ENCODE measurements at places on chromosomes 13 and 19.

DNA sequence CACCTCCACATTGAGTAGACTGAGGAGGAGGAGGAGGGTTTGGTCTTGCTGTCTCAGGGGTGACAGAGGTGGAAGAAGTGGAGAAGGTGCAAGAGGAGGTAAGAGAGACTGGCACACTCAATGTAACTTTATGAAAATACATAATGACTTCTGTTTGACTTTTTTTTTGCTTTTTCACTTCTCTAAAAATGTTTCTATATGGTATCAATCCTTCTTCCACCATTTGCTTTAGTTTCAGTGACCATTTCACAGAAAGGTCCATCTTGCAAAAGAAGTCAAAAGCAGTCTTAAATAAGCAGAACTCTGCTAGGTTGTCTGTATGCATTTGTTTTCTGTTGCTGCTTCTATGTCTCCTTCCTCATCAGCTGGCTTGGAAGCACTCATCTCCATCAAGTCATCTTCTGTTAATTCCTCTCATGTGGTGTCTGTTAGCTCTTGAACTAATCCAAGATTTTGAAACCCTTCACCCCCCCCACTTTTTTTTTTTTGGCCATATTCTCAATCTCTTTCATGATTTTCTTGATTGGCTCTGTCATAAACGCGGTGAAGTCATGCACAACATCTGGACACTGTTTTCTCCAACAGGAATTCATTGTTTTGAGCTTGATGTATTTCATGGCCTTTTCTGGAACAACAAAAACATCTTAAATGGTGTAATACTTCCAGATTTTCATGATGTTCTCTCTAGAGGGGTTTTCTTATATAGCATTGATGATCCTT is 80.8 kb downstream of the KL start:
- no peak for DNase-seq

DNA sequence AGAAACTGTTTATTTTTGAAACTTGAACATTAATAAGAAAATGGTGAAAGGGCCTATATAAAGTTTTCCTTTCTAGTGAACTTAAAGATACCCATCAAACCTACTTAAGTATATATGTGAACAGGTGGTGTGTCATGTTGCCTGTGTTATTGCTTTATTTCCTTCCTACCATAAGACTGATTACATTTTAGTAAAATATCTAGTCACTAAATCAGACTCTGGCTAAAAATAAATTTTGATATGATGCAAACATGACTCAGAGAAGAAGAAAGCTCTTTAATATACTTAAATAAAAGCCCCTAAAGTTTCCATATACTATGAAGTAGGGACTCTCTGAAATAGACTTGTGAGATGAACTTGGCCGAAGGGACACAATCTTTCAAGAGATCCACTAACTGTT is 35.1 kb upstream of the FBXL3 start:
- DNase-seq = no peak

- no peak for DNase-seq
Observed at GRCh38 chr19:7507884-7508283, 8.0 kb upstream of the ZNF358 start.

- DNase-seq = no peak
Observed at GRCh38 chr13:45691667-45692066, 10.5 kb upstream of the CBY2 start.

DNA sequence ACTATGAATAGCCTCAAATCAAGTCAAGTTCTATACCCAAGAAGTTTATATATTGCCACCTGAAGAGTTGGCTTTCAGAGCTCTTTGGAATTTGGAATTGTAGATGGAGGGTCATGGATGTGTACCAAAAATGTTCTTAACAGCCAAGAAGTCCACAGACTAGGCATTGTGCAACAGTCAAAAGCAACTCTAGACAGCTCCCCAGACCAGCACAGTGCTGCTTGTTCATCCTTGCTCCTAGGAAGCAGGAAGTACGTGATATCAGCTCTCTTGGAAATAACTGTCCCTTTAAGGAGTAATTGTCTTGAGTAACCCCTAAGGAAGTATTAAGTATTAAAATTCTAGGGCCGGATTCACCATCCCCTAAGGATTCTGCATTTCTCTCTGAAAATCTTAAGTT is 30.7 kb upstream of the IL17D start:
- no peak for DNase-seq

DNA sequence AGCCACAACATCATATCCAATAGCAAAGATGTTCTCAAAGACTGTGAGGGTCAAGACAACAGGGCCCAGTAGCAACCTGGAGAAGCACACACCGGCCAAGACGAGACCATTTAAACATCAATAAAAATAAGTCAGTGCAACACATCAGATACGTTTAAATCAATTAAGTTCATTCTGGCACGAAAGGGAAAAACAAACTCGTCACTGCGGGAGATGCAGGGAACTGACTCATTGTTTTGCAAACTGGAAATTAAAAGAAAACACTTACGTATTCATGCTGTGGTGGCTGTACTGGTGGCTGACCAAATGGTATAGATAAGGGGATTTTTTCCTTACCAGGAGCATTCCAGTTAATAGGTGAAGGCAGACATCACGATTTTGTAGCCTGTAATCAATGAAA is 26.3 kb upstream of the SLC15A1 start:
- DNase-seq = no peak

DNA sequence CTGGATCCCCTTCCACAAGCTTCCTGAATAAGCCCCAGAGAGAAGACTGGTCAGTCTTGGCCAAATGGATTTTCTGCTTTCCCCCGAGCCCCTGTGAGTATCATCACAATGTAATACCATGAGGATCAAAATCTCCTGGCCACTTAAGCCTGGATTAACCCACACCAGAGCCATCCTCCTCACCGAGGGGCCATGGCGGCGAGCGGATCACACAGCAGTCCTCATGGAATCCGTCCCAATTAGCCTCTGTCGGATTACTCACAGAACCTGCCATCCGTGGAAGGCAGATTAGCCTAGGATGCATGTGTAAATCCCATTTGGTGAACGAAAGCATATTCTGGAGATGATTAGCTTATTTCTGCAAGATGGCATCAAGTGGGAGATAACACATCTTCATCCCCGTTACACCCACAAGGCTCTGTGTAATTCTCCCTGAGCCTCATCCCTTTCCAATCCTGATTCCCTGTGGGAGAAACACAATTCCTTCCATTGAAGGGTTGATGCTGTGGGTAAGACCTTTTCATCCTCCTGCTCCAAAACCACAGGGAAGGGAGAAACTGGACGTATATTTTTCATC is 42.5 kb downstream of the GNG7 start:
- DNase-seq = no peak

Measured in stimulated activated CD4-positive, alpha-beta T cell treated with anti-CD3 and anti-CD28 coated beads, Interleukin-2, amount 100 ng/mL, for 48 hours (primary cell).